ENCODE measurements at places on chromosomes 6 and 20. TPM values are rescaled to one million over a fixed set of nuclear protein-coding genes. Genes with fewer than 3 reads are reported as not detected.

The IP6K3 gene
- total RNA-seq = not detected

The PTPRT gene
- under 0.01 TPM for total RNA-seq

The THEMIS gene
- total RNA-seq = under 0.01 TPM

The SFT2D1 gene
- 54.0 TPM for total RNA-seq

The CCR6 gene
- not detected for total RNA-seq

The PSMG4 gene
- 25.6 TPM for total RNA-seq

The HLA-DPB1 gene
- total RNA-seq = 1.1 TPM

The ENPP5 gene
- 1.1 TPM for total RNA-seq

The PKHD1 gene
- under 0.01 TPM for total RNA-seq

The ARHGAP40 gene
- total RNA-seq = 0.64 TPM

The FOXA2 gene
- 4.8 TPM for total RNA-seq

The NHLRC1 gene
- 2.3 TPM for total RNA-seq

The DNPH1 gene
- 43.7 TPM for total RNA-seq

The SLC22A16 gene
- total RNA-seq = not detected

The CGA gene
- total RNA-seq = not detected

Measured in tracheal epithelial cell (primary cell).